ENCODE measurements at places on chromosomes 6 and 20.
A peak's percentile ranks its signal among the peaks of the same experiment; 100 is the strongest.

DNA sequence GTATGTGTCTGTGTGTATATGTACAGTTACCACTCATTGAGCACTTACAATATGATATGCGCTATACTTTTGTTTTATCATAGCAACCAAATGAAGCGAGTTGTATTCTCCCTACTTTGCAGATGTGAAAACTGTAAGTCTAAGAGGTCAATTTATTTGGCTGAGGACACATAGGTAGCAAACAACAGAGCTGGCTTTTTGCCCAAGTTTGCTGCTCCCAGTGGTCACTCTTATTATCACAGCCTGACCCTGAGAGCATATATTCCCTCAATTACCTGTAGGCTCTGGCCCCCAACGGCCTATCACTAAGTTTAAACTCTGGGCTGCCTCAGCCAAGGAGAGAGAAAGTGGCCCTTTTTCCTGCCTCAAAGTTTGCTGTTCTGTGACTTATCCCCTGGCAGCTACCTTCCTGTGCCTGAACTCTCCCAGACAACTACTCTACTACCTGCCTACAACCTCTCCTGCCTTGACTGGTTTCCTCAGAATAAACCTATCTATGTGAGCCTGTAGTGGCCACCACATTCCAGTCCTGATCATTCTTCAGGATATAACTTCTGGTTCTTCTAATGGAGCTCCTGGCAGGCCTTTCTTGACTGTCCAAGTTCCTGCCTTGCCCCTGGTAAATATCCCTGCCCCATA, 221.8 kb downstream of the FRK start:
- peak; percentile 55 for ATAC-seq

GRCh38 chr6:22133357-22133756, 163.5 kb downstream of the PRL start:
- peak; percentile 83 for ATAC-seq

GRCh38 chr6:75952128-75952527, 120.3 kb downstream of the IMPG1 start:
- ATAC-seq: no peak

DNA sequence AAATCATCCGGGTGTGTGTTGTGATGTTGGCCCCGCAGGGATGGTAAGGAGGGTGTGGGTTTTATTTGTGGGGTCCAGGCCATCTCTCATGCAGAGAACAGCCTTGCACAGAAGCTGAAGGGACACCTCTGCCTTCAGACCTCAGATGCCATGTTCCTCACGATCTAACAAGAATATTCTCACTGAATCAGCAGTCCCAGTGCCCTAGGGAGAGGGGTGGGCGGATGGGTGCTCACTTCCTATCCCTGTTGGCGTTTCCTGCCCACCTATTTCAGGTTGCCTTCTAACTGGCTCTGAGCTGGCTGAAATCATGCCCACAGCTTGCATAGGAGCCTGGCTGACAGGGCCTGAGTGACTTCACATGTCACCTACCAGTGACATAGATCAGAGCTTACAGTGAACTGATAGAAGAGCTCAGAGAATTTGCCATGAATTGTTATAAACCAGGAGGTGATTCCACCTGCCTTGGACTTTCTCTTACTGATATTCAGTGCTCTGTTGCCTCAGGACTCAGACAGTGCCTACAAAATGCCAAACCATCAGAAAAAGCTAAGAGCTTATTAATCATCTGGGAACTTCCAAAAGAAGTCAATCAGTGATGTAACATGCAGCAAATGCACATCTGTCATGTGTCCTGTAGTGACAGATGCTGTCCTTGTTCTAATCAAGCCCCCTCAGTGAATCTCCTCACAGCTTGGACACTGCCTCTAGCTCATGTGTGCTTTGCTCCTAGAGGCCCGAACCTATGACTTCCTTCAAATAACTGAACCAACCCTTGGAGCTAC, 285.8 kb upstream of the PRND start:
- ATAC-seq: no peak

DNA sequence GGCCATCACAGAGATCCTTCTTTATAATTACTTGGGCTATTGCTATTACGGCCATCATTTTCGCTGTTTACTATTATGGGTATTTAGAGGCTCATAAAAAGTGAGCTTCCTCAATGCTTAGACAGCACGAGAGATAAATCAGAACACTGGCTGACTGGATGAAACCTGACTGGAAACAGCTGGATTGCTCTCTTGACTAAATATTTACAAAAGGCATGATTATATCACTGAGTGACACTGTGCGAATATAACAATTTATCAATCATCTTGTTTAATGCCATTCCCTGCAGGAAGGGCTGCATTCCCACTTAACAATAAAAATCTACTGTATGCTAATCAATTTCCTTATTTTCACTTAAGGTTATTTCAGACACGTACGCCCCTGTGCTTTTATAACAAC, 260.1 kb upstream of the ARID1B start:
- no peak for ATAC-seq

- no peak for ATAC-seq
Measured at GRCh38 chr20:49612127-49612738, 44.3 kb upstream of the PTGIS start.

DNA sequence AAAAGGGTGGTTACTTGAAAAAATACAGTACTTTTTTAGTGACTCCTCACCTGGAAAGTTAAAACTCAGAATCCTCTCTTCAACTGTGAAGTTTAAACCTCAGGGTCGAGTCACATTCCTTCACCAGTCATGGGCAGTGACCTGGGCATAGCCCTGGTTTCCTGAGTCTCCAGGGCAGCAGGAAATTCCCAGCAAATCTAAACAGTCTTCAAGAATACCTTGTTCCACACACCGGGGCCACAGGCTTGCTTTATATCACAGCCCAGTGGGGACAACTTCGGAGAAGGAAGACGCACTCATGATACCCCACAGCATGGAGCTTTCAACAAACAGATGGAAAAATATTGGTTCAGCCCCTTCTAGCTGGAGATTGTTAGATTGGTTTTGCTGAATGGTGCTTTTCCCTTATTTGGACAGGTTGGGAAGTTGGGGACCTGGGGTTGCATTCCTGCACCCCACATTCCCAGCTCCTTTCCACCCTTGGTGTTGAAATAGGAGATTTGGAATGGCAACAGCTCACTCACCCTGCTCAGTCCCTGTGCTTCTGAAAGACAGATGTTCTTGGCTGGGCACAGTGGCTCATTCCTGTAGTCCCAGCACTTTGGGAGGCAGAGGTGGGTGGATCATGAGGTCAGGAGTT, 113.0 kb upstream of the TMEM170B start:
- ATAC-seq: peak; percentile 32

DNA sequence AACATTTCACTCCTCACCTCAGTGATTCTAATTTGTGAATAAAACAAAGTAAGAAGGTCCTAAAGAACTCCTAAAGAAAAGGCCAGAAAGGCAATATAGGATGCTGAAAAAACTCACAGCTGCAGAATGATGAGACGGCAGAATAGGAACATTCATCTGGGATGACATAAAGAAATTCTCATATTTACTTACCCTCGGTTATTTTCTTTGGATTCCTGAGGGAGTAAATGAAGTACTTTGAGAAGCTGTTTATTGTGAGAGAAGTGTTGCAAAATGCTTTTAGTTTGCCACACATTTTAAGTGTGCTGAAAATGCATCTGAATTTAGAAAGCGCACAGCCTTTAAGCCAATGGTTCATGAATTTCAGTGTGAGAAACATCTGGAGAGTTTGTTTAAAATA, 35.7 kb upstream of the RBL1 start:
- no peak for ATAC-seq

DNA sequence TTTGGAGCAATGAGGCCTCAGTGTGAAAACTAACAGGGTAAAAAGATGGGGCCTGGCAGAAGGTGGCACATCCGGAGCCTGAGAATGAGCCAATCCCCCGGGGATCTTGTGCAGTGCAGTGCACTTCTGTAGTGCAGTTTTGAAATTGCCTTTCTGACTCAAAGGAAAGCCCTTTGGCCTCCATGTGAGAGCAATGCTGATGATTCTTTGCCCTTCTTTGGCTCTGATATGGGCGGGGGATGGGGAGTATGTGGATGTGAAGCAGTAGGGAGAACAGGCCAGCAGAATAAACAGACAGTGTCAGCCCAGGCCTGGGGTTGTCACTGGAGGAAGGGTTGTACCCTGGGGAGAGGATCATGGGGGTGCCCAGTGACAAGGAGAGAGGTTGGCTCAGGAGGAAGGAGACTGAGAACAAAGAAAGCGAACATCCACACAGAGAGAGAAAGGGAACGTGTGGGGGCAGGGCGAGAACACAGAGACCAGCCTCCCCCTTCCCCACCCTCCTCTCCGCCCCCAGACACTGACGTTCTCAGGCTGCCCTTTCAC, 351.2 kb downstream of the CDC5L start:
- ATAC-seq: no peak

DNA sequence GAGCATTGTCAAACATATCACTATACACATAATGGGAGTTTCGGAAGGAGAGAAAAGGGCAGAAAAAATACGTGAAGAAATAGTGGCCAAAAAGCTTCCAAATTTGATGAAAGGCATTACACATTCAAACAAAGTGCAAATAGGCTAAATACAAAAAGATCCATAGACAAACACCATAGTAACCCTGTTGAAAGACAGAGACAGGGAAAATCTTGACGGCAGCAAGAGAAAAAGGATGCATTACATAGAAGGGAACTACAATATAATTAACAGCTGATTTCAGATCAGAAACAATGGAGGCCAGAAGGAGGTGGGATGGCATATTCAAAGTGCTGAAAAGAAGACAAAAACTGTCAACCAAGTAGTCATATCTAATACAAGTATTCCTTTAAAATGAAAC, 170.8 kb downstream of the MRPL14 start:
- no peak for ATAC-seq

- no peak for ATAC-seq
Measured at GRCh38 chr6:52985228-52985627, 9.9 kb downstream of the GSTA4 start.

DNA sequence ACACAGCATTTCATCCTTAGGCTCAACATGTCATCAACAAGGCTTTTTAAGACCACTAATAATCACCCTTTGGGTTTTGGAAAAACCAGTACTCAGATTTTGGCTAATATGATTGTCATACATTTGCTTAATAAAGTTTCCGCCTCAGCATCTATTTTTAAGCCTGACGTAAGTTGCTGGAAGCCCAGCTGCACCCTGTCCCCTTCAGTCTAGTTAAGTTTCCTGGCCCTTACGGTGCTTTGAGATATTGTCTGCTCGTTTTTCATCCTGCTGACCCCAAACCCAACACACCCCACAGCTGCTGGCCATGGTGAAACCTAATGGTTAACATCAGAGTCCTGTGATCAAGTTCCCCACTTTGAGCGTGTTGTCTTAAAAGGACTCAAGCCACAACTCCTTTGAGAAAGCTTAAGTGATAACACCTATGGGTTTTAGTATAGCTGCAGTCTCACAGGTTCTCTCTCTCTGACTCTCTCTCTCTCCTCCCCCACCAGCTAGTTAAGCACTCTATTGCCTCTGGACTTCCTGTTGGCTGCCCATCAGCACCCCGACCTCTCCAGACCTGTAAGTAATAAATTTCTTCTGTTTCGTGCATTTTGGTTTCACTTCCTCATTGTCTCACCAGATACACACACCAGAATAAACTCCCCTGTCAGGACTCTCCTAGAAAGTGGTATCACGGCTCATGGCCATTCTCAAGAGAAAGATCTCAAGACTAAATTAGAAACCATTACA, 802.0 kb downstream of the C6orf118 start:
- no peak for ATAC-seq

DNA sequence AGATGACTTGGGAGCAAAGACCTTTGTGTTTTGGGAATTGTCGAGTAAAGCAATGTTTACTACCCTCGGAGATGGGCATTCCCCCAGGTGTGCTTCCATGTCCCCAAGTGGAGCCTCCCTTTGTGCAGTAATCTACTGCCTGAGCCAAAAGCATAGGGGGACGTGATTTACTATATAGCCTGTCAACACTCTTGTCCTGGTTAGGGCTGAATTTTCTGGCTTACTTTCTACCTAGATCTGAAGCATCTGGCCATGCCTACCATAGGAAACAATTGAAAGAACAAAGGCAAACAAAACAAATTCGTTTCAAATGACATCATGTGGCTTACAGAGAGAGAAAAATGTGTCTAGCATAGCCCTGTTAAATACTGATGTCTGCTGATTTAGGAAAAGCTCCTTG, 350.6 kb downstream of the SAMD5 start:
- ATAC-seq: no peak

GRCh38 chr20:10249822-10250221, 31.2 kb downstream of the SNAP25 start:
- no peak for ATAC-seq

DNA sequence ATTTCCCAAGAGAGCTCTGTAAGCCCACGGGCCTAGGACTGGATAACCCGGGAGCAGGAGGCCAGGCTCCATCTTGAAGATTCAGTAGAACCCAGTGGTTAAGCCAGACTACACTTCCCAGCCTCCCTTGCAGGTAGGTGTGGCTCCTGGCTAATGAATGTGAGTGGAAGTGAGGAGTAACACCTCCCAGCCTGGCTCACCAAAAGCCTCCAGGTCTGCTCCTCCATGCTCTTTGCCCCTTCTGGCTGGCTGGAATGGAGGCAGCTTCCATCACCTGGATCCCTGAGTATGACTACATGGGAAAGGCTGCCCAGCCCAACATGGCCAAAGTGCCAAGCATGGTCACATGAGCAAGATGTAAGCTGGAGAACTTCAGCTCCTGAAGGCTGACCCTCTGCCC, 9.7 kb downstream of the LRRN4 start:
- no peak for ATAC-seq

DNA sequence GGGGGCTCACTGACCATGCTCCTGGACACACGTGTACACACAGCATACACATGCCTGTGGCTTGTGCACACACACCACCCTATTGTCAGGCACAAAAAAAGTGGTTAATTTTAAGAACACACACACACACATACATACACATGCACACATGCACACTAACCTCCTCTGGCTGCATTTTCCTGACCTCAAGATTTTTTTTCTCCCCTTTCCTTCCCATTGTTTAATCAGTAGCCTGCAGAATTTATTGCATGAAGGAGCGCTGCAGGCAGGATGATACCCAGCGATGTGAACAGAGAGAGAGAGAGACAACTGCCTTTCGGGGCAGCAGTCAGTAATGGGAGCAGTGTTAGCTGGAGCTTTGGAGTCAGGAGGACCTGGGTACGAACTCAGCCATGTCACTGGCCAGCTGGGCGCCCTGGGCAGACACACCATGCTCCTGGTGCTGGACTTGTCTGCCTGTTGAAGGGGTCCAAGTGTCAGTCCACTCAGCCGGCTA, 990 bp upstream of the TRAF3IP2 start:
- no peak for ATAC-seq

DNA sequence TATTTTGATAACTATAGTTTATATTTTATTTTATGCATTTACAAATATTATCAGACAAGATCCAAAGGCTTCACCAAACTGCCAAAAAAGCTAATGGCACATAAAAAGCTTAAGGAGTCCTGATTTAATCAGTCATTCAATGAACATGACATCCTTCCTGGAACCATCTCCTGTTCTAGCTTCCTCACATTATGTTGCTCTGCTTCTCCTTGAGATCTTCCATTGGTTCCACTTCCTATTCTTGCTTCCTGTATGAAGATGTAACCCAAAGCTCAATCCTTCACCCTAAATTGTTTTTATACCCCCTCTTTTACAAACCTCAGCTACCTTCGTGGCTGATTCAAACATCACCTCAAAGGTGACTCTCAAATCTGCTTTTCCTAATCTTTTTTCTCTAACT, 4.5 kb upstream of the BRD2 start:
- no peak for ATAC-seq

All from esophagus mucosa (tissue), 1 donor.